MCF 10A (cell line): ENCODE measurements at places on chromosomes 11 and 22. TPM values are rescaled to one million over a fixed set of nuclear protein-coding genes. Genes with fewer than 3 reads are reported as not detected.
A peak's percentile ranks its signal among the peaks of the same experiment; 100 is the strongest.

- DNase-seq: peak; percentile 59
Measured at GRCh38 chr11:120129570-120129969, 8.3 kb downstream of the TRIM29 start.

GRCh38 chr11:120209746-120210625 lies 846 bp upstream of the OAF start:
- DNase-seq: no peak

DNA sequence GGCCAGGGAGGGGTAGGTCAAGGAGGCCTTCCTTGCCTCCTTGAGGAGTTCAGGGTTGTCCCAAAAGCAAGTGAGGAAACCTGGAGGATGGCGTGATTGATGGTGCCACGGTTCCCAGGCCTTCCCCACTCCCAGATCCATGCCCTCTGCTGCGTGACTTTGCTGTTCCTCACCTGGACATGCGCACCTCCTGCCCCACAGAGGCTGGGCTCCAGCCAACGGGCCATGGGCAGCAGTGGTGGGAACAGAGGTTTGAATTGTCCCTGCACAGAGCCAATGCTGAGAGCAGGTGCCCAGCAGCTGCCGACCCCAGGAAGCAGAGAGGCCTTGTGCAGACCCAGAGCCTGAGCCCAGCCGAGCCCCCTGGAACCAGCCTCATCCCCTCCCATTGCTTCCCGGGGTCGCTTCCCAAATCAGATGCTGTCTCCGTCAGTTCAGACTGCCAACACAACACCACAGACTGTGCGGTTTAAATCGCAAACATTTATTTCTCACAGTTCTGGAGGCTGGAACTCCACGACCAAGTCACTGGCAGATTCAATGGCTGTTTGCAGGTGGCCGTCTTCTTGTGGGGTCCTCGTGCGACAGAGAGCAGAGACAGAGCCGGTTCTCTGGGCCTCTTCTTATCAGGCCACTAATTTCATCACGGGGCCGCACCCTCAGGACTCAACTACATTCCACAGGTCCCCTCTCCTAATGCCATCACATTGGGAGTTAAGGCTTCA lies 6.2 kb upstream of the LINC01488 start:
- DNase-seq: no peak

DNA sequence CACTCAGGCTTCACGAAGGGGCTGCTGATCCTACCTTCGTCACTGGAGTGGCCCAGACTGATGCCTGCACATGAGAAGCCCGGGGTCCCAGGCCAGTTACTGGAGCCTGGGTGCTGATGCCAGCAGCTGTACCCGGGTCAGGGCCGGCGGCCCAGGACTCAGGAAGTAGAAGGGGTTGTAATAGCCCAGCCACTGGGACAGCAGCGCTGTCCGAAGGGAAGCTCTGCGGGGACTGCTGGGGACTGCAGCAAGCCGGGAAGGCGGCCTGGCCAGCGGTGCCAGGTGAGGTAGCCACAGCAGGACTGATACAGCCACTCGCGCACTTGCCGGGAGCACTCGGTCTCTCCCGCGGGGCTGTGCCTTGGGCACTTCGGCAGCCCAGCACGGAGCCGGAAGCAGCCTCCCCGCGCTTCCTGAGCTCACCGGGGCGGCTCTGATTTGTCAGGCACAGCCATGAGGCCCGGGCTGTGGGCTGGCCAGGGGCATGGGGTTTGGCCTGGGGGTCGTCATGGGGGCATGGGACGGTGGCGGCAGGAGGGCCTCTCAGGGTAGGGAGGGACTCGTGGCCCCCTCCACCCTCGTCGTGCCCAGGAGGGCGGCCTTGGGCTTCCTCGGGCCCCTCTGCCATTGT lies 13.9 kb upstream of the OR8K1 start:
- no peak for DNase-seq

GRCh38 chr11:119168471-119169281 lies at the start of gene NLRX1:
NLRX1 (plus strand) TSS chr11:119168725; CDS start chr11:119171404, 2,679 bp downstream.
- peak; percentile 85 for DNase-seq

The NUDT8 gene
- total RNA-seq: 3.6 and 6.9 TPM in 2 replicates
